Progenitor cell of endocrine pancreas (in vitro differentiated cells): ENCODE measurements at places on chromosomes 11 and 22.

DNA sequence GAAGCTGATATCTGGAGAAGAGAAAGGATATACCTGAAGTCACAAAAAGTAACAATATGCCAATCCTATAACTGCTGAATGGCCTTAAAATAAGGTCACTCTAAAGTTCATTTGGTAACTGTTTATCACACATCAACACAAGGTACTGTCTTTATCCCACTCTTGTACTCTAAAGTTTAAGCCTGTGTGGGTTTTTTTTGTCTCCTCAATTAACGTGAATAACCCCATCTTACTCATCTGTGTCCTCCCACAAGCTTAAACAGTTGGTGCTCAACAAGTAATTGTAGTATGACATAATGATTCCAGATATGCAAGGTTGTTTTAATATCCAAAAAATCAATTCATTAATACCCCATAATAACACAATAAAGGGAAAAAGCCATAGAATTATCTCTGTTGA, 42.1 kb downstream of the PAK1 start:
- DNase-seq = no peak

- DNase-seq = no peak
These were observed 98.6 kb downstream of the KIF18A start for GRCh38 chr11:28009388-28009787.

DNA sequence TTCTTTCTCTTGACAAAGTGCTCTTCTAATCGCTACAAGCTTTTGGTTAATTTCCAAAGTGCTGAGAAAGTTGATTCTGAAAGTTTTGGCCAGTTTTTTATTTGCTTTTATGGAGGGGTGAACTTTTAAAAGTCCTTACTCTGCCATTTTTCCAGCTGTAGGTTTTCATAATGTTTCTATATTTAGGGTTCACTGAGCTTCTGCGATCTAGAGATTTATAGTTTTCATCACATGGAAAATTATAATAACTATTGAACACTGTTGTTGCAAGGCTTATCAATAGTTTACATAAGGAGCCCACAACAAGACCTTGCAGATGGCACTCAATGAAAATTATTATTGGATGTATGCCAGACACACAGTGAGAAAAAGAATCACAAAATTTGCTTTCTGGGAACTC, 55.1 kb downstream of the DLG2 start:
- no peak for DNase-seq

DNA sequence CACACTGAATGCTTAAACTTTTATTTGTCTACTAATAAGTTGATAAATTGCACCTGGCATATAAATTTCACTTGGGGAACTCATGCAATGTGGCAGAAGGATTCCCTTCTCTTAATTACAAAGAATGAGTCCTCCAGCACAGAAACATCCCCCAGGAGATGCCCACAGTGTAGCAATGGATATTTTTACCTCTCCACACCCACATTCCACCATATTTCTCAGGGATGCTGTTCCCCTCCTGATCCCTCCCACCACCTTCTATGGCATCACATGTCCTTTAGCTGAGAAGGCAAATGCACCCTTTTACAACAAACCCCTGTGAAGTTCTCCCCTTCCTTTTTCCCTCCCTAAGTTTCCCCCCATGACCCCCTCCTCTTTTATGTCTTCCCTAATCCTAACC, 56.1 kb upstream of the UBASH3B start:
- no peak for DNase-seq

GRCh38 chr22:29742326-29742725, 22.5 kb downstream of the CABP7 start:
- no peak for DNase-seq

DNA sequence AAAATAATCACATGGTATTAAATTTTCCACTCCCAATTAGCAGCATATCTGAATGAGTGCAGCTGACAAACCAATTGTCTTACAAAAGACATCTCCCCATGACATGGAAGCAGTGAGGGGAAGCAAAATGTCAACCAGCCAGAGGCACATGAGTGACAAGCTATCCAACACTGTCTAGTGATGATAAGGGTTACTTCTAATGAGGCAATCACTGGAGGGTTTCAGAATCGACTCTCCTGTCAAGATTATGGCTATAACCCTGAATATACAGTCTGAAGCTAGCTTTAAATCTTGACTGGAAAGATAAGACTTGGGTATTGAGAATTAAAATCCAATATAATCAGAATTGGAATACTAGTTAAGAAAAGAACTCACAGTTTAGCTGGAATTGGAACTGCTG, 50.3 kb downstream of the AMBRA1 start:
- DNase-seq = no peak

GRCh38 chr11:11770296-11770695, 71.5 kb upstream of the USP47 start:
- no peak for DNase-seq
